ENCODE measurements at places on chromosomes 16 and 17.

DNA sequence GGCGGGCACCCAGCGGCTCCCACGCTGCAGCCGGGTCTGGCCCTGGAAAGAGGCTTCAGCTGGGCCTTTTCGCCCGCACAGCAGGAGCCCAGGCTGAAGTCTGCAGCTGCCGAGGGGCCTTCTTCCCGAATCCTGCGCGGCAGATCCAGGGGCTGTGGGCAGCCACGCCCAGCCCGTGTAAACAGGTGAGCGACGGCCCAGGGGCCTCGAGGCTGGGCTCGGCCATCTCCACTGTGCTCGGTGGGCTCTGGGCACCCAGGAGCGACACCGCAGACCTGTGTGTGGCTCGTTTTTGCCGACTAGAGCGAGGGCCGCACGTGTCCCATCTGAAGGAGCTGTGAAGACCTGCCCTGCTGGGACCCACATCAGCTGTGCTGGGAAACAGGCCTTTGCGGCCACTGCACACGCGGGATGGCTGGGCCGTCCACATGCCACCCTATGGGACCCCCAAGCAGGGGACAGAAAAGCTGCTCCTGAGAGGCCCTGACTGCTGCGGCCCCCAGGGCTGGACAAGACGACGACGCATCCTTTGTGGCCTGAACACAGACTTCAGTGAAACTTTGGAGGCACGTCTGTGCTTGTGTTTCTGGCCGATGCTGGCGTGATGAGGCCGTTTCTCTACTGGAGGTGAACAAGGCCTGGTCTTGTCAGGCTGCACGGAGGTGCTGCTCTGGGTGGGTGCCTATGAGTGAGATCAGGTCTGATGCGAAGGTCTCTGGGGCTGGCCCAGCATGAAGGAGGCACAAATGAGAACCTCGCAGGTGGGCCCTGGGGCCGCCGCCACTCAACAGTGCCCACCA lies 5.2 kb upstream of the APRT start:
- no peak for DNase-seq

DNA sequence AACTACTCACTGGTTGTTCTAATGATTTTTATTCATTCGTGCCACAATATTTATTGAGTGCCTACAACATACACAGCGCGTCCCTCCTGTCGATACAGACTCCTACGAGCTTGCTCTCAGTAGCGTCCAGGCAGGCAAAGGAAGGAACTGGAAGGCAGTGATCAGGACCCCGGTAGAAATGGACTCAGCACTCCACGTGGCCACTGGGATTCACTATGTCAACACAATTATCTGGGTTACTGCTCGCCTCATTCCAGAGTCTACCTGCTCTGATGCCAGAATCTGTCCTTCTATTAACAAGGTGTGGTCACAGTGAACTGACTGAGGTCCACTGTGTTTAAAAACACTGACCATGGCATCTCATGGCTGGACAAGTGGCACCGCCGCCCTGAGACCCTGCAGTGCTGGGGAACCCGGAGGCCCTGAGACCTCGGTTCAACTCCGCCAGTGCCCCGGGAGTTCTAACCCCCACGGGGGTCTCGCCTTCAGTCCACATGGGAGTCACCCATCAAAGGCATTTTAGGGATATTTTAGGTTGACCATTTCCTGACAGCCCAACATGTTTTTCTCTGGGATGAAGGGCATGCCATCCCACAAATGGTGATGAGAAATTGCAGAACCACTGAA lies 71.4 kb downstream of the ZFHX3 start:
- DNase-seq: no peak

DNA sequence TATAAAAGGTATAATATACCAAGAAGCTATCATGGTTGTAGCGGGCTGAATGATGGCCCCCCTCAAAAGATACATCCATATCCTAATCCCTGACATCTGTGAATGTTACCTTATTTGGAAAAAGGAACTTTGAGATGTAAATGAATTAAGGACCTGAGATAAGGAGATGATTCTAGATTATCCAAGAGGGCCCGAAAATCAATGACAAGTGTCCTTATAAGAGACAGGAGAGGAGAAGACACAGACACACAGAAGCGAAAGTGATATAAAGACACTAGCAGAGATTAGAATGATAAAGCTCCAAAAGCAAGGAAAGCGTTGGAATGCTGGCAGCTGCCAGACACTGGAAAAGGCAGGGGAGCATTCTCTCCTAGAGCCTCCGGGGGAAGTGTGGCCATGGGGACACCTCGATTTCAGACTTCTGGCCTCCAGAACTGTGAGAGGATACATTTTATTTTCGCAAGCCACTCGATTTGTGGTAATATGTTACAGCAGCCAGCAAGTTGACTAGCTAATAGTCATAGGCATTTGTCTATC lies 12.5 kb upstream of the GP1BA start:
- DNase-seq: no peak

GRCh38 chr16:73161977-73162376 lies 114.0 kb upstream of the ZFHX3 start:
- DNase-seq: no peak
